ENCODE measurements at places on chromosomes 2 and 18. TPM values are rescaled to one million over a fixed set of nuclear protein-coding genes. Genes with fewer than 3 reads are reported as not detected.
A peak's percentile ranks its signal among the peaks of the same experiment; 100 is the strongest.

Gene SLC9A4
- 0.13 TPM for total RNA-seq

Gene G6PC2
- not detected for total RNA-seq

Gene RIT2
- total RNA-seq, result not detected

Gene NYAP2
- not detected for total RNA-seq

Gene NT5C1B
- total RNA-seq, result not detected

- no peak for DNase-seq
These were observed 75.5 kb downstream of the GBX2 start for GRCh38 chr2:236092714-236093113.

DNA sequence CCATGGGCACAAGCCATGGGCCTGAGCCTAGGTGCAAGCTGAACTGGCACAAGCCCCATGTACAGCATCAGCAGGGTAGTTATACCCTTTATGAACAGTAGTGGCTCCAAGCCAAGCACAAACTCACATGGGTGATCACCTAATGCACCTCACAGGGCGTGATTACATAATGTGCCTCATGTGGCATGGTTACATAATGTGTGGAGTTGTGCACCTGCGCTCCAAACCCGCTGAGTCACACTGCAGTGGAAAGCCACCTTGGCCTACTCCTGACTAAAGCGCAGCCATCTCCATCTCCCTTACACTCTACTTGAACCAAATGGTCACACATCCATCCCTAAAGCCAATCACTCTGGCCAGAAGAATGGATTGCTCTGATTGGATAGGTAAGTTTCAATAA, 279.7 kb downstream of the MBD2 start:
- DNase-seq, result no peak

DNA sequence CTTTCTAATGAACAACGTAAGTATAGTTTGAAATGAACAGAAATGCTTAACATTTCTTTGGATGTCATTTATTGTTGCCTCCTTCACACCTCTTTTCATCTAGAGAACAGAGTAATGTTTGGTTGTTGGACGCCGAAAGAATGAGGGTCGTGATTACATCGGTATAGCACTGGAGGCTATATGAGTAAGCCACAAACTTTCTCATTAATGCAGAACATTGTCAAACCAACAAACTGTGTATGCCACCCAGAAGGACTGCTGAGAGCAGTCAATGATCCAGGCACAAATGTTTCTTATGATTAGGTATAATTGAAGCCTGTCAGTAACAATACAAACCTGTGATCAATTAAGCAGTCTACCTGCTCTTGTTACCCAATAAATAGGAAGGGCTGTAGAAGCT, 1494.7 kb upstream of the NXPH2 start:
- no peak for DNase-seq

DNA sequence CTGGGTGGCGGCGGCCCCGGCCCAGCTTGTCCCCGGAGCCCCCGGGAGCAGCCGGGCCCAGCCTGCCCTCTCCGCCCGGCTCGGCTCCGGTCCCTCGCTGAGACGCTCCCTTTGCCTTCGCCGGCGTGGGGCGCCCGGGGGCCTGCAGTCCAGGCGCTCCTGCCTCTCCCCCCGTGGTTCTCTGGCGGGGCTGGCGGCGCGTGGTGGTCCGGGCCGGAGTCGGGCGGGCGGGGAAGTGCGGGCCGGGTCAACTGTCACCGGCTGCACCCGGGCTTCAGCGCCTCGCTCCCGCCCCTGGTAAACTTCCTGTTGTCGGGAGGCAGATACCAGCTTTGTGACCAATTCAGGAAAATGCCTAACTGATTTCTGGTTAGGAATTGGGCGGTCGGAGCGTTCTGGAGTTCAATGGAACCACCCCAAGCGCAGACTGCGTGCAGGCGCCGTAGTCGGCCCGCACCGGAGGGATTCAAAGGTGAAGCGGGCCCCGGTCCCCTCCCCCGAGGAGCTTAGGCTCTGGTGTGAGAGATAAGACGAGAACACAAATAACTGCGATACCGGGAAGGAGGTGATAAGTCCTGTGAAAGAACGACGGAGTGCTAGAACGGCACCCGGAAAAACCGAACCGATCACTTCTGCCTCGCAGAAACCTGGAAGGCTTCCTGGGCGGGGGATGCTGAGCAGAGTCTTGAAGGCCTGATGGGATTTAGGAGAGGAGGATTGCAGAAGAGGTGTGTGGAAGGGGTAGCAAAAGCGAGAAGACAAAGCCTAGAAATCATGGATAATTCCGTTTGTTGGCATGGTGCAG, 891 bp downstream of the CAB39 start:
- no peak for DNase-seq

DNA sequence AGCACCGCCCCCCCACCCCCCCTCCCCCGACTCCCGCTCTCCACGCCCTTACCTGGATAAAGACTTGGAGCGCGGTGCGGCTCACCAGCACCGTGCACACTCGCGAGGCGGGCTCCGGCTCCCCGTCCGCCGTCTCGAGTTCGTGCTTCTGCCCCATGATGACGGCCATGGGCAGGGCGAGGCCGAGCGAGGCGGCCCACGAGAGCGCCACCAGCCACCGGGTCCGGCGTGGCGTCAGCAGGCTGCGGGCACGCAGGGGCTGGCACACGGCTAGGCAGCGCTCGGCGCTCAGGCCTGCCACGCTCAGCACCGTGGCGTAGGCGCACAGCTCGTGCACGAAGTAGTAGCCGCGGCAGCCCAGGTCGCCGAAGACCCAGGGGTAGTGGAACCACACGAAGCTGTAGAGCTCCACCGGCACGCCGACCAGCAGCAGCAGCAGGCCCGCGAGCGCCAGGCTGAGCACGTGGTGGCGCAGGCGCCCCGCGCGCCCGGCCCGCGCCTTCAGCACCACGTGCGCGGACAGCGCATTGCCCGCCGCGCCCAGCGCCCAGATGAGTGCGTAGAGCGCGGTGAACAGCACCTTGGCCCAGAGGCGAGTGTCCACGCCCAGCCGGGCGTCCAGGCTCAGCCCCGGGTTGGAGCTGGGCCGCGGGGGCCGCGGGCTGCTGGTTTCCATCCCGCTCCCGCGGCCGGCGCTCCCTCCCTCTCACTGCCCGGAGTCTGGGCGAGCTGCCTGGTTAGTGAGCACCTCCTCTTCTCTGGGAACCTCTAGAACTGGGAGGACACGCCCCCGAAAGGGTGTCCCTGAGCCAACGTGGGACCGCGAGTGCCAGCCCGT, at the start of gene NTSR2:
Gene NTSR2, minus strand, starts transcription at position 742 of the 838 bp plus-strand sequence. Its CDS starts 66 bp downstream, at position 676.
- peak; percentile 17 for DNase-seq

DNA sequence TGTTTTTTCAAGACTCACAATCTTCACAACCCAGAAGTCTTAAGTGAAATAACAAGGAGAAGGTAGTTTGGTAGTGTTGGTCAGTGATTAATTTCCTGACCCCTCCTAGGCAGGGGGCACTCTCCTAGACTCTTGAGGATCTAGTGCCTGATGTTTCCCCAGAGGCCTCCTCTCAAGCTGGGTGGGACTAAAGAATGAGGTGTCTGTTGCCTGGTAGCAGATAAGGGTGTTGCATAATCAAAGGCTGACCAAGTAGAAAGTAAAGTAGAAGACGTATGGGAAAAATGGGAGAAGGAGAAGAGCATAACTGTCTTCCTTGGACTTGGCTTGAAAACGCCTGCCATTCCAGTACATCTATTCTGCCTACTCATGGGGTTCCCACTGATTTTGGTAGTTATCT, 37.8 kb downstream of the VIT start:
- DNase-seq, result peak; percentile 35

GRCh38 chr2:42050010-42050702, 2.3 kb downstream of the PKDCC start:
- DNase-seq, result no peak

Measured in bronchial epithelial cell (primary cell).